ENCODE measurements at places on chromosomes 3 and 15.

- DNase-seq = peak; percentile 73
Measured at GRCh38 chr3:43765521-43765971, 74.8 kb downstream of the ABHD5 start.

- no peak for DNase-seq
Measured at GRCh38 chr3:153631664-153632063, 469.6 kb downstream of the RAP2B start.

GRCh38 chr3:131957980-131958379, 76.8 kb downstream of the CPNE4 start:
- DNase-seq = no peak

DNA sequence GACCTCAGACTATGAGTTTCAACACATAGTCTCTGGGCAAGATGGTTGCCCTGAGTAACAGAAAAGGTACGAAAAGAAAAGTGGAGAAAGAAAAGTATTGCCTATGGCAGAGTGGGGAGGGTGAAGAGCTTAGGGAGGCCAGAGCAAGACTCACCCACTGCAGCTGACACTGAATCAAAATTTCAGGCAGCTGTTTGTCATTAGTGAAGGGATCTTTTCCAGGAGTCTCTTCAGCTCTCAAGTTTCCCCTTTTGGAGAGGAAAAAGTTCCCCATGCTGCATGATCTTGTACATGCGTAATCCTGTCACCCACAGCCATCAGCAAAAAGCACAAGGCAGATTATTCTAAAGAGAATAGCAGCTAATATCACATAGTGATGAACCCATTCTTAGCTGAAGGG, 616.9 kb upstream of the GBE1 start:
- DNase-seq = no peak

DNA sequence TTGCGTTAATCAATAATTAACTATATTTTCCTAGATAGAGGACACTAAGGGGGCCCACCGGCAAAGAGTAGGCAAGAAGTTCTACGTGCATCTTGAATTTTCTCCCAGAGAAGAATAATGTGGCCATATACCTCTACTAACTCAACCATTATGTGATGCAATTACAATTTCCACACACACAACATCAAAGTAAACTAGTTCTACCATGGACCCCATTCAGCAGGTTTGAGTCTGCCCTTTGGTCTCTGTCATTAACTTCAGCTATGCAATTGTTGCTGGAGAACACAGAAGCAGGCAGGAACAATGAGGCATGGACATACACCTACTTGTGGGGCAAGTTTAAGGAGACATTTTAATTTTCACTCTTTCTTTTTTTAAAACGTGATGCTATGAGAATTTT, 705.9 kb downstream of the PDCD6IP start:
- DNase-seq = no peak

DNA sequence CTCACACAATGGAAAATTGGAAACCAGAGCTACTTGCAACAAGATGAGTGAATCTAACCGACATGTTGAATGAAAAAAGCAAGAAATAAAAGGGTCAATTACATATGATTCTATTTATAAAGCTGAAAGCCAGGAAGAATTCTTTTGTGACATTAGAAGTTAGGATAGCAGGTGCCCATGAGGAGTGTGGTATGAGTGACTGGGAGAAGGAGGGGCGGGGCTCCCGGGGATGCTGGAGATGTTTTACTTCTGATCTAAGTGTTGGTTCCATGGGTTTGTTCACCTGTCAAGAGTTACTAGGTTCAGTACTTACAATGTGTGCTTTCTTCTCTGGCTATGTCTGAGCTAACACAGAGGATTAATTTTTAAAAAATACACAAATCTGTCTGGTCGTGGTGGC, 60.8 kb downstream of the NSMCE3 start:
- DNase-seq = no peak

DNA sequence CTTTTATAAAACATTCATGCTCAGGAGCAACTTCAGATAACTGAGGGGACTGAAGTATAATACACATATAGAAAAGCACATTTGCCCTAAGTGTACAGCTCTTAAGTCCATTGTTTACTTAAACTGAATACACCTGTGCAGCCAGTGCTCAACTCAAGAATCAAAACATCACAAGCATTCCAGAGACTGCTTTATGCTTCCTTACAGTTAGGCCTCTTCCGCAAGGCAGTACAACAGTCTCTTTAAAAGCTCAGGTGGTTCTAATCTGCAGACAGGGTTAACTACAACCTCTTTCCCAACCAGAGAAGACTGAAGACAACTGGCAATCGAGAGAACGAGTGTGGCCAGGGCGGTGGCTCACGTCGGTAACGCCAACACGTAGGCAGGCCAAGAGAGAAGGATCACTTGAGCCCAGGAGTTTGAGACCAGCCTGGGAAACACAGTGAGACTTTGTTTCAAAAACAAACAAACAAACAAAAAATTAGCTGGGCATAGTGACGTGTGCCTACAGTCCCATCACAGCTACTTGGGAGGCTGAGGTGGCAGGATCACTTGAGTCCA, 16.9 kb downstream of the MCCC1 start:
- DNase-seq = no peak

- DNase-seq = no peak
Measured at GRCh38 chr15:31332020-31332680, 5.5 kb downstream of the KLF13 start.

- no peak for DNase-seq
Measured at GRCh38 chr15:68565726-68566125, 13.1 kb upstream of the CORO2B start.

DNA sequence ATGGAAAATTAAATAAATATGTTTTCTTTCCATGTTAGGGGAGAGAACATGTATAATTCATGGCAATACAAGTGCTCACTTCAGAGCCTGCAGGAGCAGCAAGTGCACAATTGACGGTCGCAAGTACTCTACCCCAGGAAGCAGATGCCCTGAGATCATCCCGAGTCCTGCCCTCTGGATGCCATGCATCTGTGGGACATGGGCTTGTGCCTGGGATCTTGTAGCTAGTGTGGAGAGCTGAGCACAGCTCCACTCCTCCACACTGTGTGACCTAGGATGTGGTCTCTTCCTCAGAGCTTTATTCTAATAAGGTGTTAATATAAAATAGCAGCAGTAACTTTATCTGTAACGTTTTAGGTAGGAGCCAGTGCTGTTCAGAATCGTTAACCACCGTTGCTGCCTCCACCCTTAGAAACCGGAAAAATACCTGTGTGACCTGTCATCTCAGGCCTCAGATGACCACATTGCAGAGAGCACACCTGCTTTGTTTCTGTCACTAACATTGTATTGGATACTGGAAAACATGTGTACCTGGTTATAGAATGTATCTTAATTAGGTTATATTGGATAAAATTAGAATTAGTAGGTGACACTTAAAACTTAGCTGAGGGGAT, 105.0 kb upstream of the GOLGA6L6 start:
- DNase-seq = no peak

DNA sequence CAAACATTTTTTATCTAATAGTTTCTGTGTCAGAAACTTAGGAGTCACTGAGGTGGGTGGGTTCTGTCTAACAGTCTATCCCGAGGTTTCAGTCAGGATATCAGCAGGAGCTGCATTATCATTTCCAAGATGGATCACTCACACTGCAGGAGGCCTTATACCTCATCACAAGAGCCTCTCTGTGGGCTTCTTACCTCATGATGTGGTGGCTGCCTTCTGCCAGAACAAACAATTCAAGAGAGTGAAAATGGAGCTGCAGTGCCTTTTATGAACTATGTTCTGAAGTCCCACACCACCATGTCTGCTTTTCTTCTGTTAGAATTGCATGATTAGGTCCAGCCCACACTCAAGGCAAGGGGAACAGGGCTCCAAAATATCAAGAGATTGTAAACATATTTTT, 27.9 kb downstream of the RFX7 start:
- DNase-seq = peak; percentile 71

GRCh38 chr3:71186801-71187200, 396.7 kb downstream of the FOXP1 start:
- DNase-seq = no peak

DNA sequence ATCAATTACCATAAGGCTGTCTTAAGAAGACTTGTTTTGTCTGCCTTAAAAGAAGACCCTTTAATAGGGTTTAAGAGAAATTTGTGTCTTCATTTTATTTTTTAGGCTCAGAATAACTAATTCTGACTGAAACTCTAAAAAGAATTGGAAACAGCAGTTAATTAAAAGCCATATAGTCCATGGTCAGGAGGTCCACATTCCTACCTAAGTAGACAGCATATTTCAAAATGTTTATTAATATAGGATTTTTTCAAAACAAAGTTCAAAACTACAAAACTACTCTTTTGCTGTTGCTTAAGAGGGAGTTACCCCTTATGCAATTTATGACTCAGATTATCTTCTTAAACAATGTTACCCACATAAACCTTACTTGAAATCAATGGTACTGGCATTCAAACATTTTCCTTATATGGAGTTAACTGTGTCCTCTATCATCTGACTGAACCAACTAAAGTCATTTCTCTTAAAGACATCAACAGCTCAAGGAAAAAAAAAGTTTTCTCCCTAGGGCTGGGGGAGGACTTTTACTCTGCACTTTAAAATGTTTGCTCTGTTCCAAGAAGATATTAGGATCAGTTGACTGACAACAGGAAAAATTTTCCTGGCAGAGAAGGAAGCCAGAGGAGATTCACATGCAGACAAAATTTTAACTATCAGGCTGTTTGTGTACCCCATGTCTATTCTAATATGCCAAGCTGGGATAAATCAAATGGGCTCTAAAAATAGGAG, 56.8 kb upstream of the NANOGP8 start:
- peak; percentile 85 for DNase-seq

DNA sequence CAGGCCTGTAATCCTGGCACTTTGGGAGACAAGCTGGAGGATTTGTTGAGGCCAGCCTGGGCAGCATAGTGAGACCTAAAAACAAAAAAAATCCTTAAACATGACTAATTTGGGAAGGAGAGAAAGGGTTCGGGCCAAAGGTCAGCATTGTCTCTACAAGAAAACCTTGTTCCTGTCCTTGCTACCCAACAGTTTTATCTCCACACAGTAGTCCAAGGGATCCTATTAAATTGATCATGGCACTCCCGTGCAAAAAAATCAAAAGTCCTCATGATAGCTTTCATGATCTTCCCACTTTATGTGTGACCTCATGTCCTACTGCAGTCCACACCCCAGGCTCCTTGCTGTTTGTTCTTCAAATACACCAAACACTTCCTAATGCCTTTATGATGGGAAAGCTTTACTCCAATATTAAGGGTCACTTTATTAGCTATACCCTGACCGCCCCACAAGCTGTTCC, 4.2 kb downstream of the RPL15 start:
- DNase-seq = peak; percentile 16

- DNase-seq = no peak
Measured at GRCh38 chr3:54045061-54045815, 77.1 kb upstream of the CACNA2D3 start.

DNA sequence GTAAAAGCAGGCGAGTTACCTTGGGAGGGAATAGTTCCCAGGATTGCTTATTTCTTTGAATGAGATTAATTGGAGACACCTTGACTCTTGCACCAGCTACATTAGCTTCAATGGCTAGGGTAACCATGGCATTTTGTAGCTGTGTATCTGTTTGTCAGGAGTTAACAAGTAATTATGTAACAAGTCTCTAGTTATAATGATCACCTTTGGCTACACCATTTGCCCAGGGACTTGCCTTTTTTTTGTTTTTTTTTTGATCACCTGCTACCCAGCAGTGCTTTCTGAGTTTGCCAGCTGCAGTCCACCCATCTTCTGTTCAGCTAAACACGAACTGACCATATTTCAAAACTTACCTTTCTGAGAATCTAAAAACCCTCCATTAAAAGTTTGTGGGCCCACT, 2.2 kb downstream of the MED12L start:
- DNase-seq = no peak

DNA sequence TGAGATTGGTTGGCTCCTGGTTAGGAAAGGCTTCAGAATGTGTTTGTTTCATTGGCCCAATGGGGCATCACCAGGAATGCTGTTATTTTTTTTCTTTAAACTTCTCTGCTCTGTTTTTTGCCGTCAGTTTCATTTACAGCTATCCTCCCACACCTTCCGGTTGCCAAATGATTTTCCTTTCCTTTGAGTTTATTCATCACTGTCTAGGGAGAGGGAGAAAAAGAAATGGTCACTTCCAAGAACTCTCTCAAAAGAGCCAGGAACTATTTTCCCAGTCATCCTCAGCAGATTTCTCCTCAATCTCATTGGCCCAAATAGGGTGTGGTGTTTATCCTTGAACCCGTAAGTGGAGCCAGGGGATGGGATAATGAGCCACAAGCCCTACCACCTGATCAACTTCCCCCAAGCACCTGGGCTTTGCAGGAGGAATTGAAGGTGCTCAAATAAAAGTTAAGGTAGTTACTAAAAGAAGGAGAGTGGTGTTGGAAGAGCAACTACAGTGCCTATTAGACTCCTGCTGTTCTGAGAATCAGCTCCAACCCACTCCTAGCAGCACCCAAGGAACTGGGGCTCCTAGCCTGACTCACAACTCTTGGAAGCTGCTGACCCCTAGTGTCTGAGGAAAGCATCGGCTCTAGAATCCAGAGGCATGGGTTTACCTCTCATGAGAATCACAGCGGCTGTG, 183.8 kb upstream of the IL12A start:
- peak; percentile 94 for DNase-seq

Measured in GM23248 (cell line).